ENCODE measurements at places on chromosomes 13 and 19.

DNA sequence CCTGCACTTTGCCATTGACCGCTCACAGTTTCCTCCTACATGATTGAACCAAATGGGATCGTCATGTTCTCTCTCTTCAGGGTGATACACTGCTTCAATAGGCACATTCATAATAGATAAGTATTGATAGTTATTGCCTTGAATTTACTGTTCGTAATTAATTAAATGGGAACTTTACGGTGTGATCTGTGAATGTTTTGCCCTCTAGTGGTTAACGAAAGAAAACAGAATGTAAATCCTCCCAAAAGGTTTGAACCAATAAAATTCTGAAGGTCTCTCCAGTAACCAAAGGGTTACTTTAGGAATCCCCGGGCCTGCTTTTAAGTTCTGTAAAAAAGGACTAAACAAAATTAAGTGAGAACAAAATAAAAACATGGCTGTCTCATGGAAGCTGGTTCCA is 389.3 kb downstream of the DACH1 start:
- no peak for DNase-seq

DNA sequence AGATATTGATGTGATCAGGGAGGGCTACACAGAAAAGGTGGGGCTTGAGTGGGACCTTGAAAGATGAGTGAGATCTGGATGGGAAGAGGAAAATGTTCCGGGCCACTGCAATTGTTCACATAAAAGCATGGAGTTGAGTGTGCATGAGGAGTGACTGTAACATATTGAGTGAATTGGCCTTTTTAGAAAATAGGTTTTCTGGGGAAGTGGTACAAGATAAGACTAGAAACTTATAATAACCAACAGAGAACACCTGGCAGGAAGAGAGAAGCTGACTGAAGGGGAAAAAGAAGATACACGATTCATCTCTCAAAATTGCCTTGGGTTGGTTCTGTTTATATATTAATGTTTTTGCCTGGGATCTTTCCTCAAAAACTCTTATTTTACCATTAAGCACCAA is 32.2 kb downstream of the SLC10A2 start:
- no peak for DNase-seq

DNA sequence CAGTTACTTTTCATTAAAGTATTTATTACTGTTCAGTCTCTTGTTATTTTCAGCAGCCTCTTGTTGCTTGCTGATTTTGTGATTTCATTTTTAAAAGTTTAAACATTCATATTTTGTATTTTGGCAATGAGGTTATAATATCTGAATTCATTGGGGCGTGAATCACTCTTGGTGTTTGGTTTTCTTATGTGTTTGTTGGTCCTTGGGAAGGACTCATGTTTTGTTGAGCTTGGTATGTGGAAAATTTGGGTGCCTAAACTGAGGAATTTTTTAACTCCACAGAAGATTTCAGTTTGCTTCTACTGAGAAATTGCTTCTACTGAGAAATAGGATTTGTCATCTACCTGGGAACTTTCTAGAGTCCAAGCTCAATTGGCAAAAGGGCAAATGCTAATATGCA is 38.2 kb downstream of the PDS5B start:
- no peak for DNase-seq

DNA sequence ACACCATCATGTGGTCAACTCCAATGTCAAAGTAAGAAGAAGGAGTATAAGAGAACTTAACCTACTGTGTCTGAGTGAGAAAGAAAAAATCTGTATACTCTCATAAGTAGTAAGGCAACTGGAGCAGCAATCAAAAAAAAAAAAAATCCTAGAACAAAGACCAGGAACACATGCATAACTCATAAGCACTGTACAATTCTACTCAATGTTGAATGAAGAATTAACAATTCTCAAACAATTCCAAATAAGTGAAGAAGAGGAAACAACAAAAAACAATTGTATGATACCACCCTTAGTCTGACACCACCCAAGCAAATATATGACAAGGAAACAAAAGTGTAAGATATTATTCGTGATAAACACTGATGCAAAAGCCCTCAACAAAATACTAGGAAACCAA is 24.6 kb downstream of the ZNF160 start:
- no peak for DNase-seq

DNA sequence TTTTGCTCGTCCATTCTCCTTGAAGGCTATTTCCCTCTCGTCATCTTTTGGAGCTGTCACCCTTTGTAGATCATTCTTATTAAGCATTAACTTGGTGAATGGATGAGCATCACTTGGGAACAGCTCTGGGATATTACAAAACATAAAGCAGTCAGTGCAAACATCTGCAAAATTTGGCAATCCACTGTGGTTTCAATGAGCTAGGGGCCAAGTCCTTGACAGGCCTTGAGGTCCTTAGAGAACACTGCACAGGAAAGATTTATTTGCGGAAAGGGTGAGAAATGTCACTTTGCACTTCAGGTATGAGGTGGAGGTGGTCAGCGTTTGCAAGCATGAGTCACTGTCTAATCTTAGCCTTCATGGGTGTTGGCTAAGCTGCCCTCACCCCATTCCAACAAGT is 239.7 kb upstream of the MAB21L1 start:
- DNase-seq = no peak

- DNase-seq = no peak
Observed at GRCh38 chr13:78875792-78876580, 217.0 kb upstream of the OBI1 start.

DNA sequence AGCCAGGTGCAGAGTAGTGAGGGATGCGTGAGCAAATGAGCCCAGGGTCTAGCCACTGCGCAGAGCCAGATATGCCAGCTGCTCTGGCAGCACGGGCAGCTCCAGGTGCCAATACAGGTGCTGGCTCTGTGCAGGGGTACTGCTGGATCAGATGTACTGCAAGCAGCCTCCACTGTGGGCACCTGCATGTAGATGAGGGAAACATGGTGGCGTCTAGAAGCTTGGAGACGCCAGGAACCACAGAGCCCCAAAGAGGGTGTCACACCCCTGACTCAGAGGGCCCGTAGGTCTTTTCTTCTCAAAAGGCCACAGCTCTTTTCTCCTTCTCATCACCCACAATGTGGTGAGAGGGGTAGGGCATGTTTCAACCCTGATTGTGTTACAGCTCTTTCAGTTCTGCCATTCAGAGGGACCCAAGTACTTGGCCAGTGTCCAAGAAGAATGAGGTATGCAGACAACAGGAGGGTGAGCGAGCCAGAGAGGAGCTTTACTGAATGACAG is 244.4 kb upstream of the SLITRK1 start:
- DNase-seq = no peak

DNA sequence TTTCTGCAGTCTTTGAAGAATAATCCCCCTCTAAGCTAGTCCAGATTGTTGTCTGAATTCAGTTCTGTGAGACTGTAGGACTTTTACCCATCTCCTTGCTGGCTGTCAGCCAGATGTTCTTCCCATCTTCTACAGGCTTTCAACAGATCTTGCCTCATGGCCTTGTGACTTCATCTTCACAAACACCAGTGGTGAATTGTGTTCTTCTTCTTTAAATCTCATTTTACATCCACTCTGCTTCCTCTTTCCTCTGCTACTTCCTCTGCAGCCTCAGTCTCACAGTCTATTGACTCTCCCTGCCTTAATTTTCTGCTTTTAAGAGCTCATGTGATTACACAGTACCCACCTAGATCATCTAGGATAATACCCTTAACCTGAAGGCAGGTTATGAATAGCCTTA is 859.0 kb upstream of the SLITRK1 start:
- no peak for DNase-seq

GRCh38 chr19:3224346-3225168 is at the start of gene CELF5:
Gene CELF5, plus strand, starts transcription at chr19:3224661. Its CDS starts 79 bp downstream, at chr19:3224740.
- DNase-seq = peak; percentile 66

GRCh38 chr13:85768946-85769345 is 30.3 kb downstream of the SLITRK6 start:
- DNase-seq = no peak

- no peak for DNase-seq
Observed at GRCh38 chr13:29081036-29081435, 260.9 kb downstream of the MTUS2 start.
